Activated T-cell treated with anti-CD3 and anti-CD28 coated beads, Interleukin-2, amount 50 U/mL, for 24 hours (primary cell): ENCODE measurements at places on chromosomes 2 and 18.
A peak's percentile ranks its signal among the peaks of the same experiment; 100 is the strongest.

- peak; percentile 63 for DNase-seq
Observed at GRCh38 chr2:160652236-160652635, 158.6 kb upstream of the RBMS1 start.

- DNase-seq: no peak
Observed at GRCh38 chr2:21257621-21258020, 133.9 kb downstream of the TDRD15 start.

- DNase-seq: no peak
Observed at GRCh38 chr2:5851410-5851809, 159.2 kb downstream of the SOX11 start.

GRCh38 chr2:46534589-46534988 is 55.2 kb downstream of the TMEM247 start:
- no peak for DNase-seq

- DNase-seq: no peak
Observed at GRCh38 chr2:235162837-235163197, 211.0 kb downstream of the SH3BP4 start.

DNA sequence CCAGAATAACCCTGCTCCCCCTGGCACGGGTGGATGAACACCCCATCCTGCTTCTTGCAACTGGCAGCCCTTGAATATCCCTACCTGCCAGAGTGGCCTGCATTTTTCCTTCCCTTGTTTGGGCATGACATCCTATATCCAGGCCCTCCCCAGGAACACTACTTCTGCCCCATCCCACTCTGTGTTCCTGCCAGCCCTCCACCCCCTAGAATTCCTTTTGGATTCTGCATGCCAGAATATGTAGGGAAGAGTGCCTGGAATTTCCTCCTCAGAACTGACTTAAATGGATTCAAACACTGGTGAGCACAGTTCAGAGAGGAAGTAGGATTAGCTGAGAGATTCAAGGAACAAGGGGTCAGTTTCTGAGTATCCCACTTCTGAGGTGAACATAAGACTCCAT is 123.5 kb upstream of the PELI1 start:
- DNase-seq: no peak

GRCh38 chr18:24674605-24675004 is 214.2 kb downstream of the HRH4 start:
- no peak for DNase-seq

DNA sequence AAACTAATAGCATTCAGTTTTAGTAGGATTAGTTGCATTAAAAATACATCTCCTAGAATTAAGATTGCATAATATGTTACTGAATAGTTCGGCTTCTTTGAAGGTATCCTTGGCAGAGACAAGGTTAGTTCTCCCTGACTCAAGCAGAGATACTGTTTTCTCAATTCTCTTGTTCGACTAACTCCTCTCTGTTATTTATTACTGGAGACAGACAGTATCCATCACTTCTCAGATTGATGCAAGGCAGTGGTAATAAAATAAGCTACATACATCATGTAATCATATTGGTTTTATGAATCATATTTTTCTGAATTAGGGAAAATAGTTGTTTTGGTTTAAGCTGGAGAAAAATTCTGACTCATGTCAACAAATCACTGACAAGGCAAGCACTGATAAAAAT is 134.8 kb downstream of the SLC8A1 start:
- no peak for DNase-seq

DNA sequence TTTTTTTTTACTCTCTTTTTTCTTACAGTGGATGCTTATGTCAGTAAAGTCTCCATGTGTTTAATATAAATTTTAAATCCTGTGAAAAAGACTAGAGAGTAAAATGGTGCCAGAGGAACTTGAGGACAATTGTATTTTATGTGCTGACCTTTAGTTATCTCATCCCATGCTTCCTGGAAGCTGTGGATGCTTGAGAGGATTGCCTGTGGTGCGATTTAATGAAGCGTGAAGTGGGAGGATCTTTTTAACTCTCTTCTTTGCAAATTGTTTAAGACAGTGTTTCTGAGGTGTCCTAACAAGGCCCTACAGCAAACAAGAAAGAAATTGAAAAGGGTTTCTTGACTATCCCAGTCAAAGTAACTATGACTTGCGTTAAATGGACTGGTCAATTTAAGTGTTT is 84.2 kb downstream of the DTNA start:
- DNase-seq: no peak

- no peak for DNase-seq
Observed at GRCh38 chr2:38601463-38602135, 1.1 kb downstream of the HNRNPLL start.

GRCh38 chr2:173555833-173556232 is 201.2 kb downstream of the CDCA7 start:
- DNase-seq: no peak

DNA sequence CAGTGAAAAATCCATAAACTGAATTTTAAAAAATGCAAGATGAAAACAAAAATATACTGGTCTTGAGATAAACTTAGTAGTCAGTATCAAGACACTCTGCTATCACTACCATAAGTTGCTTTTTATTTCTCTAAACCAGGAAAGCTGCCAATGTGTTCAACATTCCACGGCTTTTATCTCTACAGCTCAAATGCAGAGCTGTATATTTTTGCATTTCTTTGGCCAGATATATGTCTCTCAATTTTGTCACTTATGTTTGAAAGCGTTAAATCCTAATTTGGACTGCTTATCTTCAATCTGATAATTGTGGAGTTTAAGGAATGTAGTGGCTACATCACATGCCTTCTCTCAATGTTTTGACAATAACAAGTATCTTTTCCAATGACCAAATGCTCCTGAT is 609.5 kb downstream of the EPHA4 start:
- no peak for DNase-seq

DNA sequence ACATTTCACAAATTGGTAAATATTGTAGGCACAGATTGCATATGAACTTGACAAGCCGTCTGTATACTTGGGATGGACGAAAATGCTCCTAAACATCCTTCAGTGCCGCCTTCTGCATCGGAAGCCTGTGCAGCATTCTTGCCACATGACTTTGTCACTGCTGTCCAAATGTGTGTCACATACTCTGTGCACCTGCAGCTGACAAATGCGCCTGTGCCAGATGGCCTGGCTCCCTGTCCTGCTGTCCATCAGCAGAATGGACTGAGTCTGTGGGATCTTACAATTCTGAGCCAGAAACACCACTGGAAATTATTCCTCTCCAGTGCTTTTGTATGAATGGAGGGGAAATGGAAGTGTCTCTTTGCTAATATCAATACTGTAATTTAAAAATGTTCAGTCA is 89.9 kb downstream of the DCDC2C start:
- no peak for DNase-seq

DNA sequence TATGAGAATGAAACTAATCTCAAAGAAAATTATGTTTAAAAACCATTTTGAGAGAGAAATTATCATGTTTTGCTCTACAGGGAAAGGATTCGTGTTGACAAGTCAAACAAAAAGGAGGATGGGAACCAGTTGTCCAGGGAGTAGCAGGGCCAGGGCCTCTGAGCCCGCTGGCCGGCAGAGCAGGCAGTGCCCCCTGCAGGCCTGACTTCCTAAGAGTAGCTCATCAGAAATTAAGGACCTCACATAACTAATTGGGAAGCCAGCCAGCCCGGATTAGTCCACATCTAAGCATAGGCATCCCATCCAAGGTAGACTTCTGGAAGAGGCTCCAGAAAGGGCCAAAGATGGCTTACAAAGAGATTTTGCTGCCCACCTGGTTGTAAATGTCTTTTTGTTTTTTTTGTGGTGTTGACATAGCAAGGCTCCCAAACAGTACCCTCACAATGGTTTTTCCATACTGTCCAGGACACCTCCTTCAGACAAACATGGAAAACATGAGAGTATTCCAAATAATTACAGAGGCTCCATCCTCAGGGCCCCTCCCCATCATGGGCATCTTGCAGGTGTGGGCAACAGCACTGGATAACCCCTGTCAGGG is 241.2 kb upstream of the TANK start:
- peak; percentile 41 for DNase-seq

- DNase-seq: no peak
Observed at GRCh38 chr2:13996527-13996926, 636.0 kb upstream of the LRATD1 start.

GRCh38 chr2:86185517-86186212 is 9.6 kb downstream of the IMMT start:
- no peak for DNase-seq

DNA sequence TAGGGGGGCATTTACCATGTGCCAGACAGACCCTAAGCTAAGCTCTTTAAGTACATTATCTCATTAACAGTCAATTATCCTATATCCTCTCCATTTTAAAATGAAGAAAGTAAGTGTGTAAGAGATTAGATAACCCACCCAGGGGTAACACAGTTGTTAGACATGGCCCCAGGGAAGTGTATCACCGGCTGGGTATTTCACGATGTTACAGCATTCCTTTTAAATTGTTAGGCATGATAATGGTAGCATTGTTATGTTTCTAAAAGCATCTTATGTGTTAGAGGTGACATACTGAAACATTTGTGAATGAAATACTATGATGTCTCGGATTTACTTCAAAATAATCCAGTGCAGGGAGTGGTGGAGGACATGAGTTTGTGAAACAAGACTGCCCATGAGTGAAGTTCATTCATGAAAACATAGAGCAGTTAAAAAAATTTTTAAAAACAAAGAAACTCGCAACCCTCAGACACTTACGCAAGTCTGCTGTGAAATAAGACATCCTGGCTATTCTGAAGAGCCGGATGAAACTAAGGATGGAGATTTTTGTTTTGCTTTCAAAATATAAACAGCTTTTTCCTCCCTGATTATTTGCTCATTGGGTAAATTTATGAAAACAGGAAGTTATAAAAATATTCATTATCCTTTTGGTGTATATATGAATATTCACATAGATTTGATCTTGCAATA is 54.9 kb downstream of the IL1RL2 start:
- no peak for DNase-seq

DNA sequence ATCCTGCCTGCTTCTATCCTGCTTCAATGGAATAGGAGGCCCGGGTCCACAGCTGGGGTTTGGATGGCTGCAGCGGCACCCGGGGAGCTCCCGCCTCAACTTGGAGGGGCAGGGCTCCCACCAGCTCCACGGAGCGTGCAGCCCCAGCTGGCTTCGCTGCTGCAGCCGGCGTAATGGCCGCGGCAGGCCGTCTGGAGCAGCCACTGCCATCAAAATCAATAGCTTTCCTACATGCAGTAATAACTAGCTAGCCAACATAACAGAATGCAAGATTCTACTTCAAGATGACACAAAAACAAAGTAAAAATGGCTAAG is 154.2 kb upstream of the RMP24 start:
- no peak for DNase-seq

- DNase-seq: no peak
Observed at GRCh38 chr2:39603436-39603835, 62.3 kb upstream of the TMEM178A start.

- DNase-seq: no peak
Observed at GRCh38 chr2:216205486-216205885, 96.3 kb downstream of the XRCC5 start.

DNA sequence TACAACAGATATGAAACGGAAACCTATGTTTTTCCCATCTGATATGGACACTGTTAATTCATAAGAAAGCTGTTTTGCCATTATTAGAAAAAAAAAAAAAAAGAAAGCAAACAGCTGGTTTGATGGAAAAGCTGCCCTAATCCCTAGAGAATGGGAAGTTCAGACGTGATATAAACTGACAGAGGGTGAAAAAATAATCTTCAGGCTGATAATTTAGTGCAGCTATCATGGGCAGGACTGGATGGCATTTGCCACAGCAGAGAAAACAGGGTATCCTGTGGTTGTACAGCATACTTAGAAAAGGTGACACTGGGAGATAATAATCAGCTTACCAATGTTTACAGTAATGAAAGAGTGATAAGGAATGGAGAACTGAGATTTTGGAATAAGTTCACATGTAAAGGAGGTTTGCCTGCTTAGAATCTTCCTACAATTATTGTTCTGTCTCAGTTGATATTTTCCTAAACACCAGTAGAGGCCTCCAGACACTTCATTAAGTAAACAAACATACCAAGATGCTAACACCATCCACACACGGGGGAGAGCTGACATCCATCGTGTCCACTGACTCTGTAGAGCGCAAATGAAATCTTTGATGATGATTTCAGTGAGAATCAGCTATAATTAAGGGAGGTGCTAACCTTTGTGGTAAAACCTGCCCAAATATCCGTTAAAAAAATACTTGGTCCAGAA is 211.6 kb upstream of the MMADHC start:
- no peak for DNase-seq

DNA sequence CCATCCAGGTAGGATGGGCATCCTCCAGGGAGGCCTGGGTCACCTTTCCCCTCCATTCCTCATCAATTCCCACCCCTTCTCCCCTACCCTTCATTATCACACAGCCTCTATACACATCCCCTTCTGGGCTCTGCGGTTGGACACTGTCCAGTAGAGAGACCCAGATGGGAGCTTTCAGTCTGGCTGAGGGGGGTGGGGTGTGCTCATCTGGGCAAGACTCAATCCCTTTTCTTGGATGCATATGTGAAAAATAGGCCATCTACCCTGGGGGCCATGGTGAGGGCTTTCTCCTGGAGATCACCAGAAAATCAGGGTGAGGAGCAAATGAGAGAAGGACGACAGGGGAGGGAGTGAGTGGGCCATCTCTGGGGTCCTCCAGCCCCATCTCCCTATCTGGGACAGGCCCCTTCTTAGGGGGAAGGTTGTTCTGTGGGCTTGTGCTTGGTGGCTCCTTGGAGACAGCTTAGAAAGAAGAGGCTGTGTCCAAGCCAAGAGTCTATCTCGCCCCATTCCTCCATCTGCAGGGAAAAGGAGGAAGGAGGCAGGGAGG is 160.1 kb downstream of the DYSF start:
- DNase-seq: peak; percentile 16

GRCh38 chr2:55620123-55620779 is 2.8 kb upstream of the PPP4R3B start:
- DNase-seq: no peak

DNA sequence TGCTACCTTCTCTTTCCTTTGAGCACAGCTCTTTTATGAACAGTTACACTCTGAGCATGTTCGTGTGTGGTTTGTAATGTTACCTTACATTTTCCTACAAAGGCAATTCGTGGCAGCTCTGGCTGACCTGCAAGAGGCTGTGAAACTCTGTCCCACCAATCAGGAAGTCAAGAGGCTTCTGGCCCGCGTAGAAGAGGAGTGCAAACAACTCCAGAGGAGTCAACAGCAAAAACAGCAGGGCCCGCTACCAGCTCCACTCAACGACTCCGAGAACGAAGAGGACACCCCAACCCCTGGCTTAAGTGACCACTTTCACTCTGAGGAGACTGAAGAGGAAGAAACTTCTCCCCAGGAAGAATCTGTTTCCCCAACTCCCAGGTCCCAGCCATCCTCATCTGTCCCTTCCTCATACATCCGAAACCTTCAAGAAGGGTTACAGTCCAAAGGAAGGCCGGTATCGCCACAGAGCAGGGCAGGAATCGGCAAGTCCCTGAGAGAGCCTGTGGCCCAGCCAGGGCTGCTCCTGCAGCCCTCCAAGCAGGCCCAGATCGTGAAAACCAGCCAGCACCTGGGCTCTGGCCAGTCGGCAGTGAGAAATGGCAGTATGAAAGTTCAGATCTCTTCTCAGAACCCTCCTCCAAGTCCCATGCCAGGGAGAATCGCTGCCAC is 56.9 kb downstream of the WDSUB1 start:
- no peak for DNase-seq

GRCh38 chr2:105598829-105599698 is 145.6 kb upstream of the NCK2 start:
- DNase-seq: no peak
